ENCODE measurements at places on chromosomes 6 and 20.

DNA sequence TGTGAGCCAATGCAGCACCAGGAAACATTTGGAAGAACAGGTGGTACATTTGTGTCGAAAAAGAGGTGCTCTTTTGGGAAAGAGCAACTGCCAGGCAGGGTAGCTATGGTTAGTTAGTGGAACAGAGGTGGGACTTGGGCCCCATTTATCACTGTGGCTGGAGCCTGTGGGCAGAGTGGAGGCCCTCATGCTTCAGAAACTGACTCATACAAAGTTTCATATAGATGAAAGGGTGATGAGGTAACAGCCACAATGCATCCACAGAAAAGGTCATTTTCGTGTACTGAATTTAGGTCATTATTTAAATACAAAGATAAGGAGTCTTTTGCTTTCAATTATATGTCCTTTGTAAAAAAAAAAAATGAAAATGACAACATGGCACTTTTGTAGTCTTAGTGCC, 76.4 kb upstream of the HS3ST5 start:
- no peak for DNase-seq

GRCh38 chr20:36655004-36655403, 9.0 kb upstream of the SLA2 start:
- no peak for DNase-seq

DNA sequence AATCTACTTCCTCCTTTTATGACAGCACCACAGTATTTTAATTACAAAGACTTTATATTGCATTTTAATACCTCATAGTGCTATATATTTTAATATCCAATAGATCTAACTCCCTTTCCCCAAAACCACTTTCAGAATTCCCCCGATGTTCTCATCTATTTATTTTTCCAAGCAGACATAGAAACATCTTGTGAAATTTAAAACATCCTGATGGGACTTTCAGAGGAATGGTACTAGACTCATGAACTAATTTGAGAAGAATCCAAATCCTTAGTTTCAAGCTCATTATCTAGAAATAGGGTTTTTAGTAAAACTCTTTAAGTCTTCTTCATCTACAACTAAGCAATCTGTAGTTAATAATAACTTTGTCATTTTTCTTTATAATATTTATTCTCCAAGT, 97.0 kb downstream of the TRERF1 start:
- DNase-seq = no peak

DNA sequence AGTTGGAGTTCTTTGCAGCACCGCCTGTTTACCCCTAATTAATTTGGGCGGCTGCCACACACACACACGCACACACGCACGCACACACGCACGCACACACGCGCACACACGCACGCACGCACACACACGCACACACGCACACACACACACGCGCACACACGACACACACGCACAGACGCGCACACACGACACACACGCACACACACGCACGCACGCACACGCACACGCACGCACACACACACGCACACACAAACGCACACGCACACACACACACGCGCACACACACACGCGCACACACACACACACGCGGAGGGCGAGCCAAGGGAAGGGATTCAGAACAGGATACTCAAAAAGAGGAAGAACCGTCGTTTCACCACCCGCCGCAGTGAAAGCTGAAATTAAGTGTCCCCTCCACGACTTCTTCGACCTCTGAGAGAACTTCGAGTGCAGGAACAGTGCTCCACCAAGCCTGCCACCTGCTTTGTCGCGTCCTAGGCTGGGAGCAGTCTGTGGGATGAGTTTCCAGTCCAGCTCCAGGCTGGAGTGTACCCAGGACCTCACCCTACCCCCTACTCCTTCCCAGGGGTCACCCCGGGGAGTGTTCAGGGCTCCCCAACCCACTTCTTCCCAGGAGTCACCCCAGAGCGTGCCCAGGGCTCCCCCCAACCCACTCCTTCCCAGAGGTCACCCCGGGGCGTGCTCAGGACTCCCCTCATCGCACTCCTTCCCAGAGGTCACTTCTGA, 1.1 kb downstream of the RNASET2 start:
- peak; percentile 92 for DNase-seq

GRCh38 chr6:30837870-30838269, 46.4 kb upstream of the DDR1 start:
- no peak for DNase-seq

GRCh38 chr20:39489986-39490560, 527.9 kb downstream of the DHX35 start:
- DNase-seq = no peak

DNA sequence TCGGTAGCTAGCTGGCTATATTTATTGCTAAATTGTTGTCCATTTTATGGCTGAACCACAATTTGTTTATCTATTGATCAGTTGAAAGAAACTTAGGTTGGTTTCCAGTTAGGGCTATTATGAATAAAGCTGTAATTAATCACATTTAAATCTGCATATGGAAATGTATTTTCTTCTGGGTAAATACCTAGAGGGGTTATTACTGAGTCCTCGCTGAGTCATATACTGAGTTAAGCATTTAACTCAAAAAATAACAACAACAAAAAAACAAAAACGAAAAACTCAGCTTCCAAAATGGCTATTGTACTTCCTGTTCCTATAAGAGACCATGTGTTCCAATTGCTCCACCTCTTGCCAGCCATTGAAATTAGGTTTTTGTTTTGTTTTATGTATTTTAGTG, 258.2 kb downstream of the TBC1D32 start:
- no peak for DNase-seq

GRCh38 chr6:27267857-27268434, 20.4 kb downstream of the PRSS16 start:
- DNase-seq = no peak

- DNase-seq = no peak
Observed at GRCh38 chr6:93105017-93105416, 314.3 kb downstream of the EPHA7 start.

GRCh38 chr6:68497927-68498326, 137.2 kb upstream of the ADGRB3 start:
- DNase-seq = no peak

DNA sequence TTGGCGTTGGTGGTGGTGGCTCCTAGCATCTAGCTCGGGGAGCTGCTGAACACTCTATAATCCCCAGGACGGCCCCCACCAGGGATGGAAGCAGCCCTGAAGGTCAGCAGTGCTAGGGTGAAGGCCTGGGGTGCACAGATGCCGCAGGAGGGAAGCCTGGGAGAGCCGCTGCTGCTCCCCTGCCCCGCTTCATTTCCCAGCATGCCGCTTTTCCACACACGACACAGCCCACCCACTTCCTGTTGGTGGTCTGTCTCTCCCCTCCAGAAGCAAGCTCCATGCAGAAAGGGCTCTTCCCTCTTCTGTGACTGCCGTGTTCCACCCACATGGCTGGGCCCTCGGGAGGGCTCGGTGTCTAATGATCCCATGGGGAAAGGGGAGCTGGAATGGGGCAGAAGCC, 35.3 kb downstream of the GNAS-AS1 start:
- DNase-seq = peak; percentile 41

GRCh38 chr20:7361321-7361720, 578.9 kb downstream of the HAO1 start:
- no peak for DNase-seq
